ENCODE measurements at places on chromosomes 12 and 14.

DNA sequence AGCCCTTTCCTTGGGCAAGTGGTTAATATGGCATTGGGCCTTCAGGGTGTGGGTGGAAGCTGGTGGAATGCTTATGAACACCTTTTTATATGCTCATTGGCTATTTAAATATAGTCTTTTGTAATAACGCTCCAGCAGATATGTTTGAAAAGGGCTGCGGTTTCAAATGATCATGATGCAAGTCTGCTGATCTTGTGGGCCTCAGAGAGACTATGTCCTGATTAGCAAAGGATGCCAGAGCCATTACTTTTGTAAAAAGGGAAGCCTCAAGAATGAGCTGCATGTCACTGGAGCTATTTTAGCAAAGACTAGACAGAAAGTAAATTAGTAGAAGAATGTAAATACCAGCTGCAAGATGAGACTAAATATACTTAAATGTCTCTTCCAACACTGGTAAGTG, 200.5 kb downstream of the GXYLT1 start:
- no peak for DNase-seq

- DNase-seq: no peak
Measured at GRCh38 chr12:65595016-65595560, 229.2 kb upstream of the HMGA2 start.

- DNase-seq: peak; percentile 18
Measured at GRCh38 chr14:53955671-53956426, 776 bp downstream of the BMP4 start.

GRCh38 chr12:57010627-57011247, 4.4 kb upstream of the ZBTB39 start:
- DNase-seq: no peak

DNA sequence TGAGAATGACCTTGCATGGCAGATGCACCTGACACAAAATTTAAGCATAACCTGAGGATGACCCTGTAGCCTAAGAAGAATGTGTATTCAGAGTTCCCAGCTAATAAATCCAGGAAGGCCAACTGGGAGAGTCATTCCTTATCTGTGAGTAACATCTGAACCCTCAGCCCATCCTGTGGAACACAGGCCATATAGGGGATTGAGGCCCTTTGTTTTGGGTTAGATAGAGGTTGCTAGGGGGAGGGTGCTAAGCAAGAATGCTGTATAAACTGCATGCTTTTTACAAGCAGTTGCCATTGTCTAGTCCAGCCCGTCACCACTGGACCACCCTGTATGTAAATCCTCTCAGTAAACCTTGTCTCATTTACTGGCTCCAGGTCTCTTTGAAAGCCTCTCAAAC, 77.0 kb downstream of the BICD1 start:
- no peak for DNase-seq

DNA sequence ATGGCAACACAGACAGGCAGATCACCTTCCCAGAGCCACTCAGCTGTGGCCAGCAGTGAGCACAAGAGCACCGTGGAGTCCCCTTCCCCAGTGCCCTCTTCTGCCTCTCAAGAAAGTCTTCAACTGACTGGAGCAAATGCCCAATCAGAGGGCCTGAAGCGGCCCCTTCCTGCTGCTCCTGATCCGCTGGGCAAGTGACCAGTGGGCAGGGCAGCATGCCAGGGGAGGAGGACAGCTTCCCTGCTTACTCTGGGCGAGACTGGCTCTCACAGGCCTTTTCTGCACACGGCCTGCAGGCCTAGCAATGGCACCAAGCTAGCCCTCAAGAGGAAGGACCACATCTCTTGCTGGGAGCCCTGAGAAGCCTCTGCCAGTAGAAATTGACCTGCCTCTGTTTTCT, 890 bp downstream of the KRT71 start:
- DNase-seq: no peak
